ENCODE measurements at places on chromosomes 3 and 15. TPM values are rescaled to one million over a fixed set of nuclear protein-coding genes. Genes with fewer than 3 reads are reported as not detected.

The TICRR gene
- 21.3 TPM for total RNA-seq

The ANKUB1 gene
- total RNA-seq: not detected

The MYRIP gene
- 4.3 TPM for total RNA-seq

The PROS1 gene
- total RNA-seq: 6.9 TPM

The GMNC gene
- not detected for total RNA-seq

The PPP1R14D gene
- total RNA-seq: not detected

The LYZL4 gene
- not detected for total RNA-seq

The TUBGCP4 gene
- total RNA-seq: 19.3 TPM

The SERINC4 gene
- total RNA-seq: 0.18 TPM

The FAM107A gene
- total RNA-seq: not detected

The SEMA3B gene
- 10.3 TPM for total RNA-seq
